Placental epithelial cell (primary cell): ENCODE measurements at places on chromosomes 7 and 10. TPM values are rescaled to one million over a fixed set of nuclear protein-coding genes. Genes with fewer than 3 reads are reported as not detected.

The PFKP gene
- 76.9 and 207 TPM in 2 replicates for total RNA-seq

The ACTA2 gene
- total RNA-seq: 45.5 and 59.0 TPM in 2 replicates

The UBN2 gene
- 9.0 and 12.2 TPM in 2 replicates for total RNA-seq

The OPALIN gene
- total RNA-seq: not detected in 2 replicates

The SYT15 gene
- 0.22 and 0.39 TPM in 2 replicates for total RNA-seq

The STRIP2 gene
- 1.3 and 1.6 TPM in 2 replicates for total RNA-seq

The POLL gene
- total RNA-seq: 16.5 and 18.8 TPM in 2 replicates

The PITX3 gene
- total RNA-seq: not detected in 2 replicates

The AGAP5 gene
- 2.7 and 4.9 TPM in 2 replicates for total RNA-seq

The ASL gene
- 32.2 and 52.3 TPM in 2 replicates for total RNA-seq

The KCNH2 gene
- under 0.01 TPM in 2 replicates for total RNA-seq

The ODAD2 gene
- under 0.01 TPM in 1 of 2 replicates, not detected in the other for total RNA-seq

The MSMB gene
- not detected in 2 replicates for total RNA-seq

The KIAA1549 gene
- 8.2 and 14.3 TPM in 2 replicates for total RNA-seq

The ZC3HAV1L gene
- 50.3 and 55.2 TPM in 2 replicates for total RNA-seq

The SLC39A12 gene
- not detected in 2 replicates for total RNA-seq

The ATOH7 gene
- under 0.01 TPM in 1 of 2 replicates, not detected in the other for total RNA-seq
